IPS DF 6.9 (cell line): ENCODE measurements at places on chromosomes 5 and 9.

GRCh38 chr5:127849891-127850290, 146.7 kb downstream of the CCDC192 start:
- no peak for DNase-seq

DNA sequence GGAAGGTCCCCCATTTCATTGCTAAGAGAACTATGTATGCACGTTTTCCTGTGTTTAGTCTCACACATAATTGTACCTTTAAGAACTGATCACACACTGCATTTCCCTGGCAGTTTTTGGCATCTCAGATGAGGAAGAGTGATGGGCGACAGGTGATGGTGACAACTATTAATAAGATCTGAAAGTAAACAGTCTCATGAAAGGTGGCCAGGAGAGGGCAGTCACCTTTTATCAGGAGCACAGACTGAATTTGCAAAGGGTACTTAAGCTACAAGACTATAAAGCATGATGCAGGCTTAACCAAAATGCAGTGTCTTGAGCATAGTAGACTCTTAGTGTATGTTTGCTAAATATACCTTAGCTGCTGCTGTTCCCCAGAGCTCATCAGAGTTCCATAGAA, 91.5 kb downstream of the GHR start:
- DNase-seq, result no peak

- no peak for DNase-seq
Observed at GRCh38 chr5:140734354-140734753, 34.1 kb downstream of the ZMAT2 start.

GRCh38 chr9:117697046-117697445, 7.2 kb upstream of the TLR4 start:
- no peak for DNase-seq

DNA sequence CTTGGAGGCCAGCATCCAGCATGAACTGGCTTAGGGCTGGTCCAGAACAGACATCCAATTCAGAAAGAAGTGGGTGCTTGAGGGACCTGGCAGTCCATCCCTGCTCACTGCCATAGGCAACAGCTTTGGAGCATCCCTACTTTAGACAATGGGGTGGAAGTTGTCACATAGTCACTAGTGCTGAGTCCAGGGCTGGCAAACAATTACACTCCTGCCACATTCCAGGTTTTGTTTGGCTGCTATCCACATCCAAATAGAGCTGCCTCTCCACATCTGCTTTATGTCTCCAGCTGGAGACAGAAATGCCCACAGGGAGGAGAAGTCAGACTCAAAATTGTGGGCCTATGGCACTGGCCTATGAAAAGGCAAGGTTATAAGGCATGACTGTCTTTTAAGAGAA, 7.0 kb downstream of the FSTL4 start:
- DNase-seq, result no peak

DNA sequence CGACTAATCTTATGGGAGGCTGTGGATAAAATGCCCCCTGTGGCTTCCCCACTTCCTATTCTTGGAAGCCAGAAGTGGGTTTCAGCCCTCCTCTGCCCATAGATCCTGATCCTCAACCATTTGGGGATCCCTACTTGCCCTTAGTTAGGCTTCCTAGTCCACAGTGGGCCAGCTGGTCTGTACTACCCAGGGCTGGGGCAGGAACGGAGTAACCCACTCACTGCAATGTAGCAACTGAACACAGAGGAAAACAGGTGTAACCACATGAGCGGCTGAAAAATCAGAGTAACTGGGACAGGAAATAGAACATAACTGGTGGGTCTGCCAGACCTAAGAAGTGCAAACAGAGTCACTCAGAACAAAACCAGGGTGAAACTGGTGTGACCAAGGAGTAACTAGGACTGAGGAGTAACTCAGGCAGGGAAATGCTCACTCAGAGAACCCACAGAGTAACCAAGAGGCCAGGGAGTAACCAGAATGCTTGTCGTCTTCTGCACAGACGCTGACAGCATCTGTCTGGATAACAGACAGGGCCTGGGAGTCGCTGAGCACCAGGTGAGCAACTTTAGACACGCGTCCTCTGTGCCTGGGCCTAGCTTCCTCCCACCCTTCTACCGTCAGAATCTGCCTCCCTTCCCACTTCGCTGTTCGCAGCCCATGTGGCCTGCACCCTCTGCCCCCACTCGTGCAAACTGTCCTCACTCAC, 1.0 kb downstream of the AQP3 start:
- no peak for DNase-seq

GRCh38 chr5:108528655-108529054, 146.8 kb upstream of the FBXL17 start:
- DNase-seq, result no peak
